Activated T-cell treated with anti-CD3 and anti-CD28 coated beads, Interleukin-2, amount 50 U/mL, for 4 hours (primary cell): ENCODE measurements at places on chromosomes 1 and 21. TPM values are rescaled to one million over a fixed set of nuclear protein-coding genes. Genes with fewer than 3 reads are reported as not detected.

C1orf167 gene
- not detected for total RNA-seq

EIF4G3 gene
- total RNA-seq = 43.5 TPM

- DNase-seq = no peak
These were observed 10.4 kb upstream of the TMEM240 start for GRCh38 chr1:1550591-1551432.

- DNase-seq = no peak
These were observed 349.6 kb downstream of the SMYD3 start for GRCh38 chr1:246157516-246157915.

- DNase-seq = no peak
These were observed 9.5 kb upstream of the CLIC4 start for GRCh38 chr1:24735509-24736375.

DNA sequence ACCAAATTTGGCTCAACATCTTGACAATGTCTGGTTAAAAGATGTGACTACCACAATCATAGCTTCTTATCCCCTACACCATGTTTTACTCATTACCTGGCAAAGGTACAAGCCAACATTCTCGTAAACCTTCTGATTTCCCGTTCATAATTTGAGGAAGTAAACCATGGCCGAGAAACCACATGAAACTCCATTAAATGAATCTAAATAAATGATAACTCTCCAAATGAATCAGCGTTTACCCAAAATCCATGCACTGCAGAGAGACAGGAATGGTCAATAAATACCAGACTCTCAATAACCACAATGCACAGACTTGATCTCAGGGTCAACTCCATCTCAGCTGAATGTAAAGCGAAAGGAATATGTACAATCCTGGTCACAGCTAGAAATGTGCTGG is 125.2 kb downstream of the TYW3 start:
- no peak for DNase-seq

HNRNPR gene
- 254 TPM for total RNA-seq

- no peak for DNase-seq
These were observed 149.1 kb downstream of the FCRL5 start for GRCh38 chr1:157403203-157403602.

- no peak for DNase-seq
These were observed 61.5 kb downstream of the EIF4G3 start for GRCh38 chr1:21115098-21115760.

DNA sequence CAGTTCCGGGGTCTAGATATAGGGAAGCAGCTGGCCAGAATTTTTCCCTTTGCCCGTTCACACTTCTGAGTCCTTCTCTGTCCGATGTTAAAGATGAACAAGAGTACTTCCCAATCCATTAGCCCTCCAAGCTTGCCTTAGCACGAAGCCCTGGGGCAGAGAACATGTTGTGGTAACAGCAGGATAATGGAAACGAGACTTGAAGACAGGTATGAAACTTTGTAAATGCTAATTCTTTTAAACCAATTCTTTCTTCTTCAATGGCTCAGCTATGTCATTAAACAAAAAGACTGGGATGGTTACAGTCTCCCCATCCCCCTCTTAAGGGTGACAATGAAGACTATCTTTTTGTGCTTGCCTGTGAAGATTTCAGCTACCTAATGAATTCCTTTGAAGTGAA is 218.5 kb downstream of the PLA2G4A start:
- DNase-seq = no peak

GRCh38 chr1:167499664-167500101 is 18.6 kb downstream of the CD247 start:
- no peak for DNase-seq

OR2T10 gene
- not detected for total RNA-seq

- no peak for DNase-seq
These were observed 872 bp downstream of the GPBP1L1 start for GRCh38 chr1:45685308-45686014.

RGS8 gene
- not detected for total RNA-seq

RXFP4 gene
- total RNA-seq = not detected

DNA sequence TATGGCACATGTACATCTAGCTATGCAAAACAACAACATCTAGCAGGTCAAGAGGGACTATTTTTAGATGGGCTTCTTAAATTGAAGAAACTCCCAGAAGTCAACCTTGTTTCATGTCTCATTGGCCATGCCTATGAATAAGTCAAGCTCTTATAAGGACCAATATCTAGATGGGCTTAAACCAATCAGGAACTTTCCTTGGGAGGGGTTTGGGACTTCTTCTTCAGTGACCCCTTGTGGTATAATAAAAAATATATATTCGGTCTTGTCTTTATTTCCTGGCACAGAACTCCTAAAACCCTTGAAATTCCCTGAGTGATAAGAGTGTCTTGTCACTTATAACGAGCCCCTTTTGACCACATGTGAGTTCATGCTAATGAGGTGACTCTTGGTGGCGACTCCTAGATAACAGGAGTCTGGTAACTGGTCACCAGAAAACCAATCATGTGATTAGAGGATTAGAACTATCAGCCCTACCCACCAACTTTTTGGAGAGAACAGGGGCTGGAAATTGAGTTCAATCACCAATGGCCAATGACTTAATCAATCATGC is 218.3 kb downstream of the HHIPL2 start:
- DNase-seq = no peak

DNA sequence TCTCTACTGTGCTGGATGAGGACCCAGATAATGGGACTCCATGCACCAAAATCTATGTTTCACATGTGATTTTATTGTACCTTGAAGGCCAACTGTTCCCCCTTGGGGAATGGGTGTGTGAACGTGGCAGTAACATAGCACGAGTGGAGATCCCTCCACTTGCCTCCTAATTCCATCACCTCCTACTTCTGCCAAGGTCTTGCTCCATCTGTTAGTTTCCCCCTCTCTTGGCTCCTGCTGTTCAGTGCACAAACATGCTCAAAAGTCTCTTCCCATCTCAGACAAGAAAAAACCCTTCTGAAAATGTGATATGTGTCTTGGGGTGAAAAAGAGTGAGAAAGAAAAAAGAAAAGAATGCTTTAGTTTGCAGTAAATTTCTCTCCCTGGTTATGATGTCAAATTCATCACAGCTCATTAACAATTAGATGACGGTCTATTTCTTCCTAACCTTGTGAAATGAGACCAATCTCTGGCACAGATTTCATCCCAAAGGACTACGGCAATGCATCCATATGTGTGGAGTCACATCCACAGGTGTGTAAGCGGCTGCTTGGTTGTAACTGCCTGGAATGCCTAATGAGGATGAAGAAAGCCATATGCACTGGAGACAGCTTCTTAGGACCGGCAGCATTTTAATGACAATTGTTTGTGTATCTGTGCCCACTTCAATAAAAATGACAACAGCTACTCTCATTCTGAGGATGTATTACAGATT is 79.3 kb upstream of the DIRAS3 start:
- no peak for DNase-seq

GRCh38 chr1:13585612-13585991 is 2.0 kb downstream of the PDPN start:
- DNase-seq = no peak

- DNase-seq = no peak
These were observed 254.1 kb upstream of the IRF2BP2 start for GRCh38 chr1:234864116-234864515.

LYPD8 gene
- total RNA-seq = not detected

RSBN1 gene
- total RNA-seq = 17.2 TPM

DNA sequence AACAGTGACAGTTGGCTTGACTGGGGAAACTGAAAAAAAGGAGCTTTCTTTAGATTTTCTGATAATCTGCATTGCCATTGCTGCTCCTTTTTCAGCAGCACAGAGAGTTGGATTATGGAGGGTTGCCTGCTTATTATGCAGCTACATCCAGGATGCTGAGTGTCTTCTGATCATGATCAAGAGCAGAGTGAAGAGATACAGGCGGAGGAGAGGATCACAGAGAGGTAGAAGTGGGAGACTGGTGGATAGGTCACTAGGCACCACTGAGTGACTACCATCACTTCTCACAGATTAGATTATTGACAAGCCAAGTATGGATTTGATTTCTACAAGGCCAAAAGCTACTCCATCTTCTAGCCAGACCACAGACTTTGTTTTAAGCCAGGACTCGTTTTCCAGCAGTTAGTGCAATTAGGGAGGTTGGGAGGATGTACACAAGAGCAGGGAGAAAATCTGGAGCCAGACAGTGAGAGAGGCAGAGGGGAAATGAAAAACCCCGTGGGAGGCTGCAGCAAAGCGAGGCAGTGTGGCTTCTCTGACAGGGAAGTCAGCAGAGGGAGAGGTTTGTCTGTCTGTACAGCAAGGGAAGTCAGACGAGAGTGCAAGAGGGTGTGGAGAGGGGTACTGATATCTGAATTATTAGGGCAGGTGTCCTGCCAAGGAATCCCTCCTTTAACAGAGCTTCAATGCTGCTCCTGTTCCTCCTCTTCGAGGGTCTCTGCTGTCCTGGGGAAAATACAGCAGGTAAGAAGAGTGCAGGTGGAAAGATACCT is at the start of gene CD1E:
CD1E (plus strand) TSS at position 592 of the 773 bp plus-strand sequence; CDS start at position 687, 95 bp downstream.
- no peak for DNase-seq

DNA sequence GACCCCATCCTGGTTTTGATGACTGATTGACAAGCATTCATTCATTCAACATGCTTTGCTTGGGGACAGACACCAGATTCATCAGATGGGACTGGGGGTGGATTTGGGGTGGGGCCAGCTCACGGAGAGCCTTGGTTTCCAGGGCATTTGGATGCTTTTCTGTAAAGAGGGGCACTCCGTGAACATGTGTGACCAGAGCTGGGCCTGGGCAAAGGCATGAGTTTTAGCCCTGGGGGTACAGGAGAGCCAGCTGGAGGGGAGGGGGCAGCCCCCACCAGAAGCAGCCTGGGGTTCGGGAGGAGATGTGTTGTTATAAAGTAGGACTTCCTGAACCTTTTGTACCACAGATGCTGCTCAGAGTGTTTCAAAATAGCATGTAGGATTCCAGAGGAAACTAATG is 99.7 kb downstream of the RIPK4 start:
- no peak for DNase-seq

DNA sequence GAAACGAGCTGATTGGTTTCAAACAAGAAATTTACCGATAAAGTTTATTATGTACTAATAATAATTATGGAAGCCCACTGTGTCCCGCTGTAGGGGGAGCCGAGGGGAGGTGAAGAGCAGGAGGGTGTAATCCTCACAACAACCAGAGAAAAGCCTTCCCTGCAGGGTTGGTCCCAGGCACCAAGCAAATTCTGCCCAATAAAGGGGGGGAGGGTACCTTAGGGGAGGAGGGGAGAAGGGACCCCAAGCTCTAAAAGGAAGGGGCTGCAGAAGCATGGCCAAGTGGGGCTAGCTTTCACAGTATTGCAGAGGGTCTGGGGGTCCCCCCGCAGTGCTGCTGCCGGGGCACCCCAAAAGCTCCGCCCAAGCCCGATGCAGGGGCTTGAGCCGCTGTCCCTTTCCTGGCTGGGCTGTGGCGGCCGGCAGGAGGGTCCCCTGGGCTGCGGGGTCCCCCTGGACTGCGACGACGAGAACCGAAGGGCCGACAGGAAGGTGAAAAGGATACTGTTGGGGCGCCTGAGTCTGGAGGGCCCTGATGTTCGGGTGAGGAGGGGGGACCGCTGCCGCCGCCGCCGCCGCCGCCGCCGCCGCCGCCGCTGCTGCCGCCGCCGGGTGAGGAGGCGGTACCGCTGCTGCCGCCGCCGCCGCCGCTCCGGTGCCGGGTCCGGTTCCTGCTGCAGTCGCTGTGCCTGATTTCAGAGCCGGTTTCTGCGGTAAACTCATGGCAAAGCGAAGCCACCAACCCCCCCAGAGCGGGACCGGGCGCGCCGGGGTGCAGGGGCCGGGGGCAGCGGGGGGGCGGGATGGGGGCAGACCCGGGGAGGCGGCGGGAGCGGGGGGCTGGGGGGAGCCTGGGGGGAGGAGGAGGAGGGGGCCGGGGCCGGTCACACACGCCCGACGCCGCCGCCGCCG is 771 bp downstream of the EIF4G3 start:
- peak; percentile 46 for DNase-seq

- DNase-seq = no peak
These were observed 164.2 kb upstream of the COL6A1 start for GRCh38 chr21:45817345-45817744.

DNA sequence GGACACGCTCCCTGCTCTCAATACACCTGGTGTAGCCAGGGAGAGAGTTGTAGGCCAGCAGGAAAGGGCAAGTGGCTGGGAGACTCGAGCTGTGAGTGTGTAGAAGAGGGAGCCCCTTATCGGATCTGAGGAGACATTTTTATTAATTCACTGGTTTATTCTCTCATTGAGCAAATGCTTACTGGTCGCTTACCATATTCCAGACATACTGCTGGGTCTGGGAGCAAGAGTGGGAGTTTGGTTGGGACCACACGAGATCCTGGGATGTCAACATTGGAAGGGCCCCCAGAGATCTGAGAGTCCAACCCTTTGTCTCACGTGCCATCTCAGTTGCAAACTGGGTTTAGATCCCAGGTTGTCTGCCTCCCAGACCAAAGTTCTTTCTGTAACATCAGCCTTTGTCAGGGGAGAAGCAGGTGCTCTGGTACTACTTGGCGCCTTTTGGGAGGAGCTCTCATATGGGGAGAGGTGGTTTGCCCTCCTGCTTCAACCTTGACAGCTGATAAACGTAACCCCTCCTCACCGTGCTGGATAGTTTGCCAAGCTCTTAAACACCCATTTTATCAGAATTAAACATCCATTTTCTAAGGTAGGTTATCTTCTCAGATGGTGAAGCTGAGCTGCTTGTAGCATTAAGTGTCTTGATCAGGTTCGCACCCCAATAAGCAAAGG is 742 bp downstream of the TMEM222 start:
- no peak for DNase-seq

DNA sequence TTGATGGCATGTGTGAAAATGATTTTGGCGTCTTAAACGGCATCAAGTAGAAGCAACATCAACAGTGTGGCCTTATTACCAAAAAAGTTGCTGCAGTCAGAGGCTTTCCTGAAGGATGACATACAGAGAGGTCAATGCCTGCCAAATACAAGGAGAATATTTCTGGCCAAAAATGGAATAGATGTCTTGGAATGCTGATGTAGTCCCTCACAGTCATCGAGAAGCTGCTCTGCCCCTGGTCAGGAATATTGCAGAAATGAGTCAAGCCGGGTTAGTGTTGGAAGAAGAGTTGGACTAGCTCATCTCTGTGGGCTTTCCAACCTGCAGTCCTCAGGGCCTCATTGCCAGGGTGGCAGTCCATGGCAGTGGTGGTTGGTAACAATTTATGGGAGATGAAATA is 42.1 kb downstream of the NOS1AP start:
- no peak for DNase-seq

- DNase-seq = no peak
These were observed 29.6 kb downstream of the CFAP74 start for GRCh38 chr1:1973716-1974642.

- DNase-seq = no peak
These were observed 167.4 kb downstream of the LRRC40 start for GRCh38 chr1:70038025-70038424.

DNA sequence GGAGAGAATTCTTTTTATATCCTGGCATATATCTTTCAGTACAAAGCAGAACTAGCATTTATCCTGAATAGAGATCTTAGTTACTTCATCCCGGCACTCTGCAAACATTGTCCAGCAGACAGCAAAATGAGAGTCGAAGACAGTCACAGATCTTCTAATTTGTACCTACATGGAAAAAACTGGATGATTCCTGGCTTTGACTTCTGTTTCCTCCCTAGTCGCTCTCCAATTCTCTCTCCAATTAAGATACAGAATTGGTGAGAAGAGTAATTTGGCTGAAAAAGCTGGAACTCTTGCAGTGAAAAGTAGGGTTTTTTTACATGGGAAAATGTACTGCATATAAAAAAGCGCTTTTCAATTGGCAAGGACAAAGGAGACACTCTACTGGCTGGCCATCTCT is 151.1 kb upstream of the C8B start:
- no peak for DNase-seq

GRCh38 chr1:19885821-19886220 is 3.6 kb downstream of the OTUD3 start:
- no peak for DNase-seq

GRCh38 chr1:23661887-23662286 is 29.7 kb upstream of the RPL11 start:
- DNase-seq = no peak

GRCh38 chr1:89035080-89035479 is 12.4 kb upstream of the GBP3 start:
- DNase-seq = no peak
